ENCODE measurements at places on chromosomes 7 and 10.

DNA sequence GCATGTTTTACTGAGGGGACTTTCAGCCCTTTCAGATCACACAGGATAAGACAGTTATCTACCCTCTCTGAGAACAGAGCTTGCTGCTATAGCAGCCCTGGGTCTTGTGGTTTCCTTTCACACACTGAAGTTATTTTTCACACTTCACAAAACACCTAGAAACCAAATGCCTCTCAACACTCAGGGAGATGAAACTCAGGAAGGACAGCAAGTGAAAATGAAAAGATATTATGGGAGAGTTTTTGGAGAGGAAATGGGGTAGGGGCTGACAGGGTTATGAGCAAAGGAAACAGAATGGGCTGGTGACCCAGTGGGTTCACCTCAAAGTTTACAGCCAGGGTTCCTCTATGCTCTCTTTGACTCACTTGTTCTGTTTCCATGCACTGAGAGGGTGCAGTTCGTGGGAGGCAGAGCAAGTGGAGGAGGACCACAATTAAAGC, 17.0 kb upstream of the GIMAP2 start:
- DNase-seq = no peak

DNA sequence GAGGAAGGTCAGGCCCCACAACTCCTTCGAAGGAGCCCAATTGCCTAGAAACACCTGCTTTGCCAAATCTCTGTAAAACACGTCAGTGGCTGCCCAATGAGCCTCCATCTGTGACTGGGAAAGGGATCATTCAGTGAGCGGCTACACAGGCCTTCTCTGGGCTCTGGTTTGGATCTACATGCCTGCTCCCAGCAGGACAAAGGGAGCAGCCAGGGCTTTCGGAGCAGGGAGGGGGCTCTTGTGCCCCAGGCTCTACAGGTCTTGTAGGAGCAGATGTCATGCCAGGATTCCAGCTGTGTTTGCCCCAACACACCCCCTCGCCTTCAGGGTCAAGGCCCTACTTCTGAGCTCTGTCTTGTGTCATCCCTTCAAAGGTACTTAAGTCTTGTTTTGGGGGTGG, 73.5 kb downstream of the CLEC2L start:
- no peak for DNase-seq

DNA sequence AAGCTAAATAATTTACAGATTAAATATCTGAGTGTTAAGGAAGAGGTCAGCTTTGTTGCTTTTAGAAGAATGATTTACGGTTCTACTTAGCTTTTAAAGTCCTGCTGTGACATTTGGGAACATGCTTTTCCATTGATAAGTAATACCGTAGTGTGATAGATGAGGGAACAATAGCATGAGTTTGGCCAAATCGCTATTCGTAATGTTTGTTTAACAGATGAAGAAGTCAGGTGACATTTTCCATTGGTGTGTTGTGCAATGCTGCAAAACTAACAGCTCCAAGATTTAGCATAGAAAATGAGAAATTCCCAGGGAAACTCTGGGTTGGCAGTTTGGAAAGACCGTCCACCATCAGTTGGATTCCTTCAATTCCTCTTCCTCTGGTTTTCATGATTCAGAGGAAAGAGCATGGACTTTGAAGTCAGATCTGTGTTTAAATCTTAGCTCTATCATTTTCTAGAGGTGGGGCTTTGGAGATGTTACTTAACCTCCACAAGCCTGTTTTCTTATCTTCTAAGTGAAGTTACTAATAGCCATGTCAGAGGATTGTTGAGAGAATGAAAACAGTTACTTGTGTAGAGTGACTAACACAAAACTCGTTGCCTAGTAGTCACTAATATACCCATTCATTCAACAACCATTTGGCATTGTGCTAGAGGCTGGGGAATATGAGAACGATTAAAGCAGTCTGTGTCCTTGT, 140.4 kb upstream of the BMPER start:
- no peak for DNase-seq

- DNase-seq = no peak
These were observed 9.0 kb downstream of the SCART1 start for GRCh38 chr10:133462512-133463305.

GRCh38 chr10:5442990-5443370, 30.6 kb downstream of the NET1 start:
- DNase-seq = no peak

- DNase-seq = no peak
These were observed 5.8 kb upstream of the AMZ1 start for GRCh38 chr7:2681929-2682799.

- no peak for DNase-seq
These were observed 36.8 kb upstream of the AOAH start for GRCh38 chr7:36760856-36761762.

- no peak for DNase-seq
These were observed 8.4 kb downstream of the ANXA11 start for GRCh38 chr10:80196950-80197315.

- DNase-seq = peak; percentile 57
These were observed 70.4 kb downstream of the HERPUD2 start for GRCh38 chr7:35624299-35625186.

DNA sequence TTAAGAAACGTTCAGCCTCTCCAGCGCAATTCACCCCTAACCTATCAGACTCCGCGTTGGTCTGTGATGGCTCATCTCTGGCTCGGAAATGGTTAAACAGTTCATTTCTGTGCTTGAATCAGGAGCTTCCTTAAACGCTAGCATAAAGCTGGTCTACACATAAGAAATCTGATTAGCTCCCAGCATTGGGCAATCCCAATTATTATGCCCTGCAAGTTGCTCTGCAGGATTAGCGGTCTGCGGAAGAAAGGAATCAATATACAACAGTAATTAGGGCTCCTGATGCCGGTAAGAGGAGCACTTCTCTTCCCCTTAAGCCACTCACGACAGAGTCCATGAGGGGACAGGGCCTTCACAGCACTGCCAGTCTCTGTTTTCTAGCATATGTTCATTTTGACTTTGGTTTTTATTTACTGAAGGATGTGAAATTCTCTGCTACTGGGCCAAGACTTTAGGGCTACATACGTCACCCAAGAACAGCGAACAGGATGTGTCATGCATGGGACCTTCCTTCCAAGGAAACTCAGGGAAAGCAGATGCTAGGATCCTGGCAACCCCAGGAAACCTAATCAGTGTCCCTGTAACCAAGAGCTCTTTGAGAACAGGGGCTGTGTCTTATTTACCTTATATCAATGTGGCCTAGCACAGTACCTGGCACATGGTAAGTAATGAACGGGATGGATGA, 324.4 kb downstream of the KCNMA1 start:
- no peak for DNase-seq

DNA sequence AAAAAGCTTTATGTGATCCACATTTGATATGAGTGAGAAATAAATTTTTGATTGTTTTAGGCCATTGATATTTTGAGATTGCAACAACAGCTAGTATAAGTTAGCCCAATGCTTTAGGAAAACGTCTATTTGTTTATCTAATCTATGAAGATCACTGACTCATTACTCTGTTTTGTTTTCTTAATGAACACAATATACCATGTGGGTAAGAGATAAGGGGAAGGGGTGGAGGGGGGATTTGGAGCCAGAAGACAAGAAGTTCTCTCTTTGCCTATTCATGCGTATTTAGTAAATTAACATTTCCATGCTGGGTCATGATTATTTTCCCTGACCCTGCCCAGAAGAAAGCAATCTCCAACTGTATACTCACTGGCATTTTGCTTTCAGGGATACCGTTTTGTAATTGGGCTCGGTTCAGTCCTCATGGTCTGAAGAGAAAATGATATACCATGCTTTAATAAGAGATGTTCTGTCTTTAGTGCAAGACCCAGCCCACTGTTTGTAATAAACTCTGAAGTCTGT, 359.5 kb upstream of the NPSR1 start:
- DNase-seq = no peak

DNA sequence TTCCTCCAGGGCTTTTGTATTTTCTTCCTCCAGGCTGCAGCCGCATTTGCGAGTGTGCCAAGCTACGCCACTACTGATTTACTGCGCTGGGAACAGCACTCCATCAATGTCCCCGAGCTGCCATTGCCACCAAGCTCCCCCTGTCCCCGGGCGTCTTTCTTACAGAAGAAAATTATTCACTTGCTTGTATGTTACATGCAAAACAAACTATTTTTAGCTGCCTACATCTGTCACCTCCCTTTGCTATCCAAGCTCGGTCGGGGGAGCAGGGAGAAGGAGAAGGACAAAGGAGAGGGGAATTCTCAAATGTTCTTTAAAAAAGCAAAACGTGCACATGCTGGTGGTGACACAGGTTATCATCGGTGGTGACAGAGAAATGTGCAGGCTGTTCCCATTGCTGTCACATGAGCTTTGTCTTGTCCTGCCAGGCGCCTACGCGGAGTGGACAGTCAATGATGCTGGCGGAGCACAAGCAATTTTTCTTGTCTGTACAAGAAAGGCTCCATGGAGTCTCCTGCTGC, 93.1 kb downstream of the ADARB2 start:
- DNase-seq = no peak

- no peak for DNase-seq
These were observed 85.6 kb upstream of the TEX47 start for GRCh38 chr7:88881136-88881535.

DNA sequence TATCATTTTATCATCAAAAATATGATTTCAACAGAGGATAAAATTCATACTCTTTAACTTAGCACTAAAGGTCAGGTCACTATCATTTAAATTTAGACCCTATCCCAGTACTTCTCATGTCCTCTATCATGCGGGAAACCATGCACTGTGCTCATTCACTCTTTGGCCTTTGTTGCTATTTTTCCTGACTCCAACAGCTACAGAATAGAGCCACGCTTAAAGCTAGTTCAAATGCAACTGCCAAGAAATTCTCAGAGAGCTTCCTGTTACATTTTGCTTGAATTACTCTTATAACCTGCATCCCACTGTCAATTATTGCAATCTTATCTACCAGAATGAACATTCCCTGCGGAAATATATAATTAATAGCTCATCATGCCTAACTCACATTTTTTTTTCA, 58.3 kb downstream of the SEMA3A start:
- DNase-seq = no peak

- no peak for DNase-seq
These were observed 19.3 kb upstream of the SLC35G1 start for GRCh38 chr10:93874309-93875031.

DNA sequence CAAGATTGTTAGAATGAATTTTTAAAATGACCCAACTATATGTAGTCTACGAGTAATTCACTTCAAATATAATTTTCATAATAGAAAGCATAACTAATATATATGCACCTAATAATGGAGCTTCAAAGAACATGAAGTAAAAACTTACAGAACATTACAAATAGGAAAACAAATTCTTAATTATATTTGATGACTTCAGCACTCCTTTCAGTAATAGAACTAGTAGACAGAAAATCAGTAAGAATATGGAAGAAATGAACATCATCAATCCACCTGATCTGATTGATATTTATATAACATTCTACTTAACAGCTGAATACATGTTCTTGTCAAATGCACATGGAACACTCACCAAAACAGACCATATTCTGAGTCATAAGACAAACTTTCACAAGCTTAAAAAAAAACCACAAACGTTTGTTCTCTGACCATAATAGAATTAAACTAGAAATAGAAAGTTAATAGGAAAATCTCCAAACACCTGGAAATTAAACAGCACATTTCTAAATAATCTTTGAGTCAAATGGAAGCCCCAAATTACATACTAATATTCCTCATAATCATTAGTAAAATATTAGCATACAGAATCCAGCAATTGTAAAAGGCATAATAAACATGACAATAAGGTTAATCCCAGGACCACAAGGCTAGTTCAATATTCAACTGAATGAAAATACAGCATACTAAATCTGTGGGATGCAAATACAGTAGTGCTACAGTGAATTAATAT, 48.0 kb downstream of the BRAF start:
- DNase-seq = no peak

- DNase-seq = no peak
These were observed 503.5 kb upstream of the TPK1 start for GRCh38 chr7:145339319-145339718.

- no peak for DNase-seq
These were observed 197.4 kb upstream of the MTPN start for GRCh38 chr7:136174477-136175125.

GRCh38 chr7:118003476-118003875, 130.2 kb upstream of the CTTNBP2 start:
- no peak for DNase-seq

DNA sequence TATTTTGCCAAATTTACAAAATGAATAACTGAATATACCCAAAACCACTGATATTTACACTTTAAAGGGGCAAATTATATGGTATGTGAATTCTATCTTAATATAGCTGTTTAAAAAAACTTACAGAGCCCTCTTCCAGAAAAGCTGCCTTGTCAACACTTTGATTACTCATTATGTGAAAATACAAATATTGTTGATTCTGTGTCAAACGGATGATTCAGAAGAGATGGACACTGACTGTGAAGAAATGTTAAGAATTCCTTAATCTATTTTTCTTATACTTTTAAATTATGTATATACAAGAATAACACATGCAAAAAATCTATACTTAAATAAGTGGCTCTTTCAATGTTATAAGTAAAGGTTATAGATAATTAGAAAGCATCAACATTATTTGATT, 41.5 kb downstream of the SMURF1 start:
- no peak for DNase-seq

DNA sequence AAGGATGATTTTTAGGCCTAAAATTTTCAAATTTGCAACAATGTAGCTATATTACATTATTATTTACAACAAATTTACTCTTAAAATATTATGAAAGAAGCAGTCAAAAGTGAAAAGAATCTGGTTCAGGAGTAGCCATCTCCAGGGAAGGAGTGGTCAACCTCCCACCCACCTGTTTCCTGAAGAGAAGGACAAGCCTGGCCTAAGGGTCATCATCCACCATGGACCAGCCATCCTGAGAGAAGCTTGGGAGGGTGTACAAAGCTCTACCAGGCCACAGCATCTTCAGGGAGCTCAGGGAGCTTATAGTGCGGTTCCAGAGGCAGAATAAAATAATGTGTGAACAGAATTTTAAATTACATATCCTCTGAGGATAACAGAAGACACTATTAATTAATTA, 38.1 kb downstream of the COL1A2 start:
- no peak for DNase-seq

GRCh38 chr7:603152-603951, 83.7 kb upstream of the PDGFA start:
- DNase-seq = no peak

- DNase-seq = no peak
These were observed 41.9 kb downstream of the TAS2R41 start for GRCh38 chr7:143519411-143520131.

DNA sequence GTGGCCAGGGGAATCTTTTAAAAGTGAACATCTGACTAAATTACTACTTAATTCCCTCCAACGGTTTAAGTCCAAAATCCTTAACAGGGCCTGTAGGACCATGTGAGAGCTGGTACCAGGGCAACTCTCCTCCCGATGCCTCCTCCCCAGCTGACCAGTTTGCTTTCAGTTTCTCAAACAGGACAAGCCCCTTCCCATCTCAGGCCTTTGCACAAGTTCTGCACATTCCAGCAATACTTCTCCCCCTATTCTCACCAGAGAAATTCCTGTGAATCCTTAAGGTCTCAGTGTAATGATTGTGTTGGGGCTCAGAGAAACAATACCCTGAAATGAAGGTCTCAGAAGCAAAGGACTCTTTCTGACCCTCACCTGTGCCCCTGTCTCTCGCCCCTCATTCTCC, 8.0 kb upstream of the CALHM1 start:
- no peak for DNase-seq
